Mesothelial cell of epicardium (in vitro differentiated cells): ENCODE measurements at places on chromosomes 3 and 15.

DNA sequence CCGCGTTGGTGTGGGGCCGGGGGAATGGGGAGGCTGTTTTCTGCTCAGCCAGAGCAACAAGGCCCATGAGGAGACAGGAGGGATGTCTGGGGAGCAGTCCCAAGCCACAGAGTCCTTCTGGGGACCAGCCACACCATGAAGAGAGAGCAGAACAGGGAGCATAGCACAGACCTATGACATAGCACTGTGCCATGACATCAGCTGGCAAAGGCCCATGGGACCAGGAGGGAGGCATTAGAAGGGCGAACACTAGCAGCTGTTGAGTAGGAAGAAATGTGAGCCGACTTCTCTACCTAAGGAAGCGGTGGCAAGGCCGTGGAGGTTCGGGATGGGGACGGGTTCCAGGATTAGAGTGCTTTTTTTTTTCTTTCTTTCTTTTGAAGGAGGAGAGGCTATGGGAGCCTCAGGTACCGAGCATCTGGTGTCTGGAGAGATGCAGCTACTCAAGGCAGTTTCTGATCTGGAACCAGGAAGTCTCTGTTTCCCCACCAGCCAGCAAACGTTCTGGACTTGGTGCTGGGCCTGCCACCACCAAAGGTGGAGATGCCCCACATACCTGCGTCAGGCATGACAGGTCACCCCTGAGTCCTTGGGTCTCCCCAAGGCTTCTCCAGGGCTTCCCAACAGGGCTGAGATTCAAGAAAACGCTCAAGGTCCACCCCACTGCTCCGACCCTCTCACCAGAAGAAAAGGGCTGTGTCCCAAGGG, 77.3 kb upstream of the CGNL1 start:
- no peak overlapping the region for H3K4me3 ChIP-seq
- no peak for DNase-seq
- H3K36me3 ChIP-seq, result no peaks in the 10 kb centered on the region
- peaks cover 25% of the 10 kb centered on the region for H3K4me1 ChIP-seq
- no peaks in the 10 kb centered on the region for H3K27me3 ChIP-seq
- peak overlapping the region; percentile 1 for H3K27ac ChIP-seq

GRCh38 chr3:163196815-163197374, 1700.3 kb downstream of the OTOL1 start:
- H3K4me1 ChIP-seq, result no peaks in the 10 kb centered on the region
- H3K27ac ChIP-seq, result no peak overlapping the region
- no peak for DNase-seq

DNA sequence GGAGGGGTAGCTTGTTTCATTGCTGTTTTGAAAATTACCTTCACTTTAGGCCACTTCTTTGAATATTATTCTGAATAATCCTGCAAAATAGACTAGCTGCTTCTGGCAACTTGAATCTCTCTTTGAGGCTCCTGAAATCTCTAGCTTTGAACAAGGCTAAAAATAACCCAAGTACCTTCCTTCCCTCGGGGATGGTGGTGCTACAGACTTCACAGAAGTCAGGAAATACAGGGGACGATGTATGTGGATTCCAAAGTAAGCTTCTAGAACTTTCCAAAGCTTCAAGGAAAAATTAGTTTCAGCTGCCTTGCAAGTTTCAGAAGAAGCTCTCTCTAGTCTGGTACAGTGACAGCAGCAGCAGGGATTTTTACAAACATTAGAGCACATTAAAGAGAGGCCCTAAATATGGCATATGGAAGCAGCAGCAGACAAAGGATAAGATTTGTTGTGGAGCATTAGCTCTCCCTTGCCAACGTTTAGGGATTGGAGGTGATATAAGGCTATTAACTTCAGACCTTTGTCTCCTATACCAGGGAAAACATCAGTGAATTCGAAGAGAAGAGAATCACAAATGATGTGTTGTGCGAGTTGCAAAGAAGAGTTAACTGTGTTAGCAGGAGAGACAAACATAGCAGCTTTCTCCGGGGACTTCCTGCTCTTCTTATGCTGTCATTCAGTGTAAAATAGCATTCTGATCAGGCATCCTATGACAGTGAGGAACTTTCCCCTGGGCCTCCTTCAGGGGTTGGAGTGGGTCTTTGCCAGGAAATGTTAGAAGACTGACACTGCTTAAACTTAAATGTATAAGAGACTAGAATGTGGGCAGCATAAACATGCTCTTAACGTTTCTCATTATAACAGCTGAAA, 783.0 kb upstream of the ARPP21 start:
- peaks cover 18% of the 10 kb centered on the region for H3K4me1 ChIP-seq
- H3K27me3 ChIP-seq, result peaks cover 80% of the 10 kb centered on the region
- DNase-seq, result no peak

- H3K27ac ChIP-seq, result no peak overlapping the region
- H3K4me1 ChIP-seq, result peaks cover 33% of the 10 kb centered on the region
- no peaks in the 10 kb centered on the region for H3K27me3 ChIP-seq
- no peak overlapping the region for H3K4me3 ChIP-seq
- H3K36me3 ChIP-seq, result no peaks in the 10 kb centered on the region
Measured at GRCh38 chr3:127733781-127734180, 61.0 kb downstream of the ABTB1 start.

- H3K4me1 ChIP-seq, result peaks cover 5% of the 10 kb centered on the region
- H3K27ac ChIP-seq, result no peak overlapping the region
- H3K36me3 ChIP-seq, result no peaks in the 10 kb centered on the region
- DNase-seq, result no peak
- H3K4me3 ChIP-seq, result no peak overlapping the region
- peaks cover 2% of the 10 kb centered on the region for H3K27me3 ChIP-seq
Measured at GRCh38 chr15:96733721-96734120, 403.2 kb downstream of the NR2F2 start.

DNA sequence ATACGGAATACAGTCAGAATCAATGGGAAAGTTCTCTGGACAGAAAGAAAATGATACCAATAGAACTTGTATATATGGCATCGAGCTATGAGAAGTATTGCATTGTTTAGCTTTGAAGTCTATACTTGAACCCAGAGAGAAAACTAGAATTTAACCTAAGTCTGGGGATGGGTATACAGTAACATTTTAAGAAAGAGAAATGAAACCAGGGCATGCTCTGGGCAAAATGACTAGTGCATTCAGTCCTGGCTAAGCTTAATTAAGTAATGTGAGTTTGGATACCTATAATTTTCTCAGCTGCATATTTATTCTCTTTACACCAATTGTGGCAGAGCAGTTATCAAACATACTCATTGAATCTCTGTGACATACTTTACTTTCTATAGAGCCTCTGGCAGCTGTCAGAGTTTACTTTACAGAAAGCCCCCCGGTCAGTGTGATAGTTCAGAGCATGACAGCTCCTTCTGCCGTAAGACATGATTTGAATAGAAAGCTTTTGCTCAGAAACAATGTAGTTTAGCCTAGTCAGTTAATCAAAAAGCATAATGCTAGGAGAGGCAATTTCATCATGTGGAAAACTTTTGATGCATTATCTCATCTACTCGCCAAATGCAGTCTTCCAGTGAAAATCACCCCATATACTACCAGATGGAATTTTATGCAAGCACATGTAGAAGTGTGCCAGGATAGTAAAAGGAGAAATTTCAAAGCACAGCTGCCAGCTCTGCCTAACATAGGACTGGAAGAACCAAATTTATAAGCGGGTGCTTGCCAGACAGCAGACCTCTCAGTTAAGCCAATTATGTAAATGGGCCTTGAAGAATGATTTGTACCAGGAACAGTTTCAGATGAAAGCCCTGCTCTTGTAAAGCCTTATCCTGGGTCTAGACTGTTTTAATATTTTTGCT, 40.7 kb downstream of the OXSM start:
- peaks cover 22% of the 10 kb centered on the region for H3K4me1 ChIP-seq
- H3K27ac ChIP-seq, result peak overlapping the region; percentile 13
- H3K4me3 ChIP-seq, result no peak overlapping the region
- no peaks in the 10 kb centered on the region for H3K27me3 ChIP-seq

DNA sequence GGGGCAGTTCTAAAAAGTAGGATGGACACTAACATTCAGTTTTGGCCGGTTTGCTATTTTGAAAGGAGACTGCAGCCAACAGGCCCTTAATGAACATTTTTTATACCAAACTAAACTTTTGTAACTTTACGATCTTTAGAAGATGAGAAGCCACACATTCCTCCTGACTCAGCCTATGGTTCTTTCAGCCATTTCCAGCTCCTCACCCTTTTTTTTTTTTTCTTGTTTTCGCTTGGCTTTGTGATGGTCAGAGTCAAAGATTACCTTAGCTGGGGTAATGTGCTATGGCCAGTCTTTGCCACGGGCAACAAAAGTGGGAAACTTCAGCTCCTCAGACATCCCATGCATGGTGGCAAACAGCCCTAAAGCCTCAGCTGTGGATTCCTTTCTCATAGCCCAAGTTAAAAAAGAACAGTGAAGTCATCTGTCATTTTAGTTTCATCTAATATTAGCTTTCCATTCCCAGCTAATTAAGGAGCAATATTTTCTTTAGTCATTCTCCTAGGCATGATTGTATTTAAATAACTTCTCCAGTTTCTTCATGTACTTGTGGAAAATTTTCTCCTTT, 368.7 kb downstream of the MFSD1 start:
- no peak overlapping the region for H3K27ac ChIP-seq
- no peak overlapping the region for H3K4me3 ChIP-seq
- H3K27me3 ChIP-seq, result peaks cover 9% of the 10 kb centered on the region
- no peaks in the 10 kb centered on the region for H3K36me3 ChIP-seq

DNA sequence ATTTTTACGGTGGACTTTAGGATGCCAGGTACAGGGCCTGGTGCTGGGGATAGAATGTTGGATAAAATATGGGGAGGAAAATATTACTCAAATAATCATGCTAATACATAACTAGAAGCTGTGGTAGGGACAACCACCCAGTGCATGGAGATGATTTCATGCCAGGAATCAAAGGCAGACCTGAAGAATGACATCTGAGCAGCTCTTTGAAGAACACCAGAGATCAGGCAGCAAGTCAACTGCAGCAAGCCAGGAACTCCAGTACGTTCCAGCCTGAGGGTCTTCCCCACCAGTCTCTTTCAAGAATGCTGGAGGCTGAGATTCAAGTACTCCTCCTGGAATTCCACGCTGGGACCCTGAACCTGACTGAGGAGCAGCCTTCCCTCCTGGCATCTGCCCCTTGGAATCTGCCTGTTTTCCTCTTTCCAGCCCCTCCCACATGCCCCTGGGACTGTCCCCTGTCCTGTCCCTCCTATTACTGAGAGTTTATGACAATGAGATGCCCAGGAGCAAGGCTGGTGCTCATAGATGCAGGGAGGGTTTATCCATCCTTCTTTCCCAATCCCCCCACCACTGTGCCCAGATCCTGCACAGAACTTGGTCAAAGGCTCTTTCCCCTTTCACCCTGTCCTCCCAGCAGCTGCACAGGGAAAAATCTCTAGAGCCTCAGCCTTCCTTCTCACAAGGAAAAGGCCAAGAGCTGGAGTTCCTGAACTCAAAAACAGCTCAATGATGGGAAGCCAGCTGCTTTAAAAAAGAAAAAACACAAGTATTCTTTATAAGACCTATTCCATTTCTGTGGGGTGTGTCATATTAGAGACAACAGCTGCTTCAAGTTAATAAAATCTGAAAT, 68.0 kb downstream of the PDZRN3 start:
- H3K4me1 ChIP-seq, result peaks cover 50% of the 10 kb centered on the region
- H3K27ac ChIP-seq, result peak overlapping the region; percentile 32
- DNase-seq, result no peak
- peaks cover 6% of the 10 kb centered on the region for H3K36me3 ChIP-seq
- no peak overlapping the region for H3K4me3 ChIP-seq

- H3K4me1 ChIP-seq, result no peaks in the 10 kb centered on the region
- no peak overlapping the region for H3K27ac ChIP-seq
- no peaks in the 10 kb centered on the region for H3K27me3 ChIP-seq
- no peak overlapping the region for H3K4me3 ChIP-seq
- DNase-seq, result no peak
Measured at GRCh38 chr3:12536423-12536822, 8.9 kb downstream of the MKRN2OS start.

GRCh38 chr3:152298393-152299248, 29.9 kb downstream of the MBNL1 start:
- no peaks in the 10 kb centered on the region for H3K27me3 ChIP-seq
- peaks cover 44% of the 10 kb centered on the region for H3K4me1 ChIP-seq
- H3K27ac ChIP-seq, result peak overlapping the region; percentile 95
- peak overlapping the region; percentile 72 for H3K4me3 ChIP-seq
- DNase-seq, result peak; percentile 25
- H3K36me3 ChIP-seq, result peaks cover 2% of the 10 kb centered on the region

DNA sequence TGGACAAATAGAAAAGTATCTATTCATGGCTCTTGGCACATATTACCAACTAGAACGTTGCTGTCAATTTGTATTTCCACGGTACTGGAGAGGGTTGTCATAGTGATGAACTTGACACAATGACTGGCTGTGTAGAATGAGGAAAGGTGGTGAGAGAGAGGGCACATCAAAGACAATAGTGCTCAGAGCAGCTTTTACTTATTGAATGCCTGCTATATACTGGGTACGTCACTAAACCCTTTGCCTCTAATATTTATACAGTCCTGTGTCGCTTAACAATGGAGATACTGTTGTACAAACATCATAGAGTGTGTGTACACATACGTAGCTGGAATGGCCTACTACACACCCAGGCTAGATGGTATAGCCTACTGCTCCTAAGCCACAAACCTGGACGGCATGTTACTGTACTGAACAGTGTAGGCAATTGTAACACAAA, 8.3 kb downstream of the TMPRSS7 start:
- H3K27ac ChIP-seq, result no peak overlapping the region
- peaks cover 11% of the 10 kb centered on the region for H3K4me1 ChIP-seq
- H3K4me3 ChIP-seq, result no peak overlapping the region
- no peaks in the 10 kb centered on the region for H3K36me3 ChIP-seq
- no peak for DNase-seq
- H3K27me3 ChIP-seq, result no peaks in the 10 kb centered on the region

DNA sequence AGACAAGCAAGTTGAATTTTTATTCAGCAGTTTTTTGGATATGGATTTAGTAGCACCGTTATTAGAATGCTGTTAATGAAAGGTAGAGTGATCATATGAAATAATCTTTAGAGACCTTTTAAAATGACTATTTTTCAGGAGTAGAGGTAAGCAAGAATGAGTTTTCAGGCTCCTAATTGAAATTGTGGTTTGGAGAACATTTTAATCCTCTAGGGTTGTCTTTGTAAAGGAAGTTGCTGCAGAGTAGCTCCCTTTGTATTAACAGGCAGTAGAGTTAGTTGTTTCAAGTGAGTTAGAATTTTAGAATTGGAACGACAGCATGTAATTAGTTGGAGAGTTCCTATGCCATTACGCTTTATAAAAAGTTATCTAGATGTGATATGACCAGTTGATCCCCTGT, 27.2 kb upstream of the EDEM1 start:
- H3K4me1 ChIP-seq, result peaks cover 22% of the 10 kb centered on the region
- DNase-seq, result no peak
- H3K27me3 ChIP-seq, result no peaks in the 10 kb centered on the region
- H3K36me3 ChIP-seq, result peaks cover 2% of the 10 kb centered on the region
- peak overlapping the region; percentile 44 for H3K27ac ChIP-seq

- H3K27ac ChIP-seq, result no peak overlapping the region
- H3K27me3 ChIP-seq, result no peaks in the 10 kb centered on the region
- peaks cover 28% of the 10 kb centered on the region for H3K4me1 ChIP-seq
- peaks cover 18% of the 10 kb centered on the region for H3K36me3 ChIP-seq
- peak; percentile 27 for DNase-seq
Measured at GRCh38 chr15:99130765-99131440, 26.0 kb downstream of the SYNM start.

GRCh38 chr15:89187301-89187985, 33.9 kb downstream of the RLBP1 start:
- no peaks in the 10 kb centered on the region for H3K27me3 ChIP-seq
- DNase-seq, result no peak
- no peak overlapping the region for H3K27ac ChIP-seq

GRCh38 chr3:186004671-186005070, 66.9 kb upstream of the TRA2B start:
- DNase-seq, result no peak
- peaks cover 2% of the 10 kb centered on the region for H3K4me1 ChIP-seq
- no peak overlapping the region for H3K4me3 ChIP-seq
- H3K36me3 ChIP-seq, result no peaks in the 10 kb centered on the region

GRCh38 chr3:138975351-138975750, 28.3 kb downstream of the FOXL2NB start:
- no peak overlapping the region for H3K27ac ChIP-seq
- H3K27me3 ChIP-seq, result peaks cover 28% of the 10 kb centered on the region
- H3K4me1 ChIP-seq, result no peaks in the 10 kb centered on the region
- H3K36me3 ChIP-seq, result no peaks in the 10 kb centered on the region
- no peak overlapping the region for H3K4me3 ChIP-seq
